ENCODE measurements at places on chromosomes 11 and 22. TPM values are rescaled to one million over a fixed set of nuclear protein-coding genes. Genes with fewer than 3 reads are reported as not detected.

The BDNF gene
- total RNA-seq = not detected

The SLC3A2 gene
- 40.2 TPM for total RNA-seq

- DNase-seq = no peak
These were observed 1457.0 kb downstream of the BRD1 start for GRCh38 chr22:48370508-48371325.

DNA sequence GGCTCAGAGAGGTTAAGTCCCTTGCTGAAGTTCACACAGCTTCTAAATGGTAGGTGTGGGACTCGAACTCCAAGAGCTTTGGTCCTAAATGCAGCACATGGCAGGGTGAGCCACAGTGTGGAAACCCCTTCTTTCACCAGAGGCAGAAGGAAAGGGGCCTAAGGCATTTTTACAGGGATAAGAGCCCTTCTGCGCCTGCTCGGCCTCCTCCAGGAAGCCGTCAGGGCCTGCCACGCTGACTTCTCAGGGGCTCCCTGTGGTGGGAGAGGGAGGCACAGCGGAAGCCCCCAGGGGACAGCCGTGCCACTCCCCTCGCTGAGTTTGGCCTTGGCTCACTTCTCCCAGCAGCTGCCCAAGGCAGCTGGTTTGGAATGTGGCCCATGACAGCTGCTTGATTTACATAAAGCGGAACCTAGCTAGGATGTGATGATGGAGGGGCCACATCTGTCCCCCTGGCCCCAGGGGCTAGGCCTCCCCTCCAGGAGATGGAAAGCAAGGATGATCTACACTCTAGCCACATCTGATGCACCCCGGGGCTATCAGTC is 35.4 kb downstream of the CD82 start:
- DNase-seq = peak; percentile 50

- DNase-seq = peak; percentile 64
These were observed 125.8 kb downstream of the MICAL2 start for GRCh38 chr11:12235947-12236743.

DNA sequence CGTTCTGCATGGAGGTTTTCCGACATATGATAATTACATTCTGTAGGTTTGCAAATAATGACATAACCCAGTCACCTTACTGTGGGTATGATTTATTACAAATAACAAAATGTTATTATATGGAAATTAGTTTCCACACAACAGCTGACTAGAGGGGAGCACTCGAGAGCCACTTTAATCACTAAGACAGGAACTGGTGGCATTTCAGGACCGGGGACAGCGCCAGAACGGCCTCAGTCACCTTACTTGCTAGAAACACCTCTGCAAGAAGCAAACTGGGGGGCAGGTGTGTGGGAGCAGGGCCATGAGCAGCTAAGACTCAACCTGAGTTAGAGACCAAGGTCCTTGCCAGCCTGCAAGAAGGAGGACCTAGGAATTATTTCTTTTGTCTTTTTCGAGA is 199.9 kb downstream of the DSCAML1 start:
- peak; percentile 74 for DNase-seq

DNA sequence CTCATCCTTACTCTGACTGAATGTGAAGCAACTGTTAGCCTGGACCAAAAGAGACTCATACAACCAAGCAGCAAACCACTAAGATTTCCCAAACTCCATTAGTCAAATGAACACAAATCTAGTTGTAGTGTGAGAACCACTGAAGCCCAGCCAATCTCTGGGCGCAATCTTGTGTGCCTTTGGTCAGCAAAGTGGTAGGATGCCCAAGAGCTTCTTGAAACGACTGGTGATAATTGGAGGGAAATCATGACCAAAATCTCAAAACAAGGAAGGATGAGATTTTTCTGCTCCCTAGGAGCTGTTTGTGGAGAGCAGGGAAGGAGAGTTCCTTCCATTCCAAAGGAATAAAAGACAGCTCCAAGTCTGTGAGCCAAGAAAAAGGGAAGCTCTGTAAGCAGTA is 24.0 kb downstream of the F2 start:
- DNase-seq = no peak

GRCh38 chr11:46253258-46254132 is 24.0 kb upstream of the CREB3L1 start:
- DNase-seq = no peak

- DNase-seq = peak; percentile 96
These were observed 565 bp downstream of the GAS2L1 start for GRCh38 chr22:29306835-29307595.

DNA sequence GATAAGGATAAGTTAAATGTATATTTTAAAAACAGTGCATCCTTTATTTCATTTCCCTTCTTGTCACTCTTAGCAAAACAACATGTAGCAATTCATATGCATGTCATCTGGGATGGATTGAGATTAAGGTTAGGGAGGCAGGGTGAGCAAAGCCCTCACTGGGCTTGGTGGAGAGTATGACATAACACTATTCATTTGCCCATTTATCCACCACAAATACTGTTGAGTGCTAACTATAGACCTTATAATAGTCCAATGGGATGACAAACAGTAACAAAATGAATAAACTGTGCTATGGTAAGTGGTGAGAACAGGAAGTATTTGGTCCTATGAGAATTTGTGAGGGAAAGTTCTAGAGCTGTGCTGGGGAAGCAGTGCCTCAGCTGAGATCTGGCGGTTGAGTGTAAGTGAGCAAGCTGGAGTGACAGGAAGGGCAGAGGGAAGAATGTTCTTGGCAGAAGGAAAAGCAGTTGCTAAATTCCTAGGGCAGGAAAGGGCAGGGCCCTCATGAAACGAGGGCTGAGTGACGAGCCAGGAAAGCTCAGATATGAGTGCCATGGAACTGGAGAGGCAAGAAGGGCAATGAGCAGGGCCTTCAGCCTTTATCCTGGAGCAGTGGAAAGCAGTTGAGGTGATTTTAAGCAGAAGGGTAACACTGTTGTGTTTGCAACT is 6.7 kb downstream of the HSD17B12 start:
- DNase-seq = peak; percentile 75

Measured in right cardiac atrium (tissue), 5 donors.